Peyer's patch (tissue), 4 donors: ENCODE measurements at places on chromosomes 11 and 22.

DNA sequence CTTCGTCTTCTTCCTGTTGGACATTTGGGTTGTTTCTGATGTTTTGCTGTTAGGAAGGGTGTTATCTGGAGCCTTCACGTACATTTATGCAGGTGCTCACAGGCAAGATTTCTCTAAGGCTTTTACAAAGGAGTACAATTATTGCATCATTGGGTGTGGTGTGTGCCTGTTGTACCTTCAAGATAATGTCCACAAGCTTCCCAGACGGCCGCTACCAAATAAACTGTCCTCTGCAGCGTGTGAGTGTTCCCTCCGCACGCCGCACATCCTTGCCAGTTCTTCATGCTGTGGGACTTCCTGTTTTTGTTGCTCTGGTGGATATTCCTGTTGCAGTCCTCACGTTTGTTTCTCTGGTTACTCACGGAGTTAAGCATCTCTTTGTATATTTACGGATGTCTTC is 133.3 kb downstream of the TBC1D22A start:
- no peak for DNase-seq

DNA sequence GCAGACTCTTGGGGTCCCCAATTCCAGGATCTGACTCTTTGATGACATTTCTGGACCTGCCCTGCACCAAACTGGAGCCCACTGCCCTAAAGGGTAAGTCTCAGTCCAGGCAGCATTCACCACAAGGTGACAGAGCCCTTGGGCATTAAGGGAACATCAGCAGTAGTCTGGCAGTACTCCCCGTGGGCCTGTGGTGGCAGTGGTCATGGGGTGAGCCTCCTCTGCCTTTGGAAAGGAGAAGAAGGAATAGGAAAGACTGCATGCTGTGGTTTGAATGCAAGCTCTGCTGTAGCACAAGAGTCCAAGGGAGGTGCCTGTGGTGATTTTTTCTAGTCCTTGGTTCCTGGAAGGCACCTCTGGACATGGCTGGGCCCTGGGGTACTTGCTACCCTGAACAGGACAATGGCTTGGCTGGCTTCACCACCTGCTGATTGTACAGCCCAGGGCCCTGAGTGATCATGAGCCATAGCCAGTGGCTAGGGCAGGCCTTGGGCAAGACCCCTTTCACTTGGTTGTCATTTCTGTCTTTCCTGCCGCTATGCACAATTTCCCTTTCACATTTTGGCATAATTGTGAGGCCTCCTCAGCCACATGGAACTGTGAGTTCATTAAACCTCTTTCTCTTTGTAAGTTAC is 160.7 kb upstream of the GRIA4 start:
- DNase-seq = no peak

GRCh38 chr11:81987829-81988472 is 745.7 kb downstream of the FAM181B start:
- no peak for DNase-seq

GRCh38 chr11:33773404-33773986 is 825 bp downstream of the FBXO3 start:
- peak; percentile 50 for DNase-seq

GRCh38 chr11:64131683-64132190 is 34.2 kb downstream of the MACROD1 start:
- DNase-seq = no peak

DNA sequence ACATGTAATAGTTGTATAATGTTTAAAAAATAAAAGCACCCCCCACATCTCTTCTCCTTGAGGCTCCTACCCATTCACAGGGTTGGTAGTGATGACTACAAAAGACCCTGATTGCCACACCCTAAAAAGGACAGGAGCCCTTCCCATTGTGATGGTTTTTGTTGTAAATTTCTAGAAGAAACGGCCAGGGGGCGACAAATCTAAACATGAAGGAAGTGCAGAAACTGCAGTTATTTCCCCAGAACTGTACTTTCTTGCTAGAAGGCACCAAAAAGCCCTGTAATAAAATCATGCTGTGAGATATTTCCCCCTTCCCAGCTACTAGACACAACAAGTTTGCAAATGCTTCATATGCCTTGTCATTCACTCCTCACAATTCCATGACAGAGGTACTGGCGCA is 10.8 kb downstream of the PRR5L start:
- no peak for DNase-seq
